SK-N-SH (cell line): ENCODE measurements at places on chromosomes 12 and 14. TPM values are rescaled to one million over a fixed set of nuclear protein-coding genes. Genes with fewer than 3 reads are reported as not detected.

GRCh38 chr14:61673305-61673704 is 22.0 kb upstream of the HIF1A start:
- no peaks in the 10 kb centered on the region for H3K27me3 ChIP-seq
- H3K36me3 ChIP-seq, result no peaks in the 10 kb centered on the region
- H3K27ac ChIP-seq, result no peak overlapping the region
- no peaks in the 10 kb centered on the region for H3K4me1 ChIP-seq
- no peak overlapping the region for H3K4me3 ChIP-seq
- DNase-seq, result no peak

DNA sequence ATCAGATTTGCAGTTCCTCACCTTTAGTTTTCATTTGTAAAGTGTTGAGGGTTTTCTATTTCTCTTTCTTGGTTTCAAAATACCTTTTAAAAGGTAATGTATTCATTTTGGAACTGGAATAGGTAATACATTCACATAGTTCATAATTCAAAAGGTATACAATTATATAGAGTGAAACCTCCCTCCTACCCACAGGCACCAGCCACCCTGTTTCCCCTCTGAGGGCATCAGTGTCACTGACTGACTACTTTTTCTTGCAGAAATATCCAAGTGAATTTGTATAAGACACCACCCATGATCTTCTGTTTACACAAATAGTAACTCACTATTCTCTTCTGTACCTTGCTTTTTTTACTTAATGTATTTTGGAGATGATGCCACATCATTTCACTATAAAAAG is 139.6 kb upstream of the EGLN3 start:
- no peak overlapping the region for H3K4me3 ChIP-seq
- no peaks in the 10 kb centered on the region for H3K4me1 ChIP-seq
- no peak for DNase-seq

DNA sequence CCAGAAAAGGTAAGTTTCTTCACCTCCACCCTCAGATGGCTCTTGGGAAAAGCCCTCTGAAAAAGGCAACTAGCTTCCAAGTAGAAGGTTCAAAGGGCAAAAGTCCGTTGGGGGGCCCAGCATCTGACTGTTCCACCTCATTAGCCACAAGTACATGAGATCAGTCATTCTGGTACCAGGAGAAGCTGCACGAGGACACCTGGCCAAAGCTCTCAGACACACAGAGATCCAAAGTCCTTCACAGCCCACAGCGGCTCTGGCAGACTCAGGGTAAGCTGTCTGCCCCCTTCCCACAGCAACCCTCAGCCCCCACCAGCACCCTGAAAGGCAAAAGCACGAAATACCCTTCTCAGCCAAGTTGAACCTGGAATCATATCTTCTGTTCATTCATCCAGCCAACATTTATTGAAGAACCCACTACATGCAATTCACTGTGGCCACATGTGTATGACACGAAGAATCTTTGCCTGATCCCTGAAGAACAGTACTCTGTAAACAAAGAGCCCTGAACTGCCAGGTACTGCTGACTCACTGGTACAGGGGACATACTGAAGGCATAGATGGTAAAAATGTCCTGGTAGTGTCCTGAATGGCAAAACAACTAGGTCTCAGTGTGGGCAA is 19.0 kb downstream of the SLC7A7 start:
- peaks cover 53% of the 10 kb centered on the region; the same call in 1 of the 2 replicates for H3K27me3 ChIP-seq
- no peak for DNase-seq
- no peaks in the 10 kb centered on the region for H3K36me3 ChIP-seq
- no peak overlapping the region for H3K27ac ChIP-seq
- H3K4me3 ChIP-seq, result no peak overlapping the region
- H3K4me1 ChIP-seq, result no peaks in the 10 kb centered on the region

- H3K4me1 ChIP-seq, result peaks cover 8% of the 10 kb centered on the region; the same call in 1 of the 2 replicates
- no peak overlapping the region for H3K4me3 ChIP-seq
- H3K27me3 ChIP-seq, result no peaks in the 10 kb centered on the region
- H3K36me3 ChIP-seq, result no peaks in the 10 kb centered on the region
- no peak for DNase-seq
- H3K27ac ChIP-seq, result peak overlapping the region; percentile 83; the same call in 1 of the 2 replicates
Measured at GRCh38 chr14:52033101-52033642, 35.7 kb downstream of the NID2 start.

DNA sequence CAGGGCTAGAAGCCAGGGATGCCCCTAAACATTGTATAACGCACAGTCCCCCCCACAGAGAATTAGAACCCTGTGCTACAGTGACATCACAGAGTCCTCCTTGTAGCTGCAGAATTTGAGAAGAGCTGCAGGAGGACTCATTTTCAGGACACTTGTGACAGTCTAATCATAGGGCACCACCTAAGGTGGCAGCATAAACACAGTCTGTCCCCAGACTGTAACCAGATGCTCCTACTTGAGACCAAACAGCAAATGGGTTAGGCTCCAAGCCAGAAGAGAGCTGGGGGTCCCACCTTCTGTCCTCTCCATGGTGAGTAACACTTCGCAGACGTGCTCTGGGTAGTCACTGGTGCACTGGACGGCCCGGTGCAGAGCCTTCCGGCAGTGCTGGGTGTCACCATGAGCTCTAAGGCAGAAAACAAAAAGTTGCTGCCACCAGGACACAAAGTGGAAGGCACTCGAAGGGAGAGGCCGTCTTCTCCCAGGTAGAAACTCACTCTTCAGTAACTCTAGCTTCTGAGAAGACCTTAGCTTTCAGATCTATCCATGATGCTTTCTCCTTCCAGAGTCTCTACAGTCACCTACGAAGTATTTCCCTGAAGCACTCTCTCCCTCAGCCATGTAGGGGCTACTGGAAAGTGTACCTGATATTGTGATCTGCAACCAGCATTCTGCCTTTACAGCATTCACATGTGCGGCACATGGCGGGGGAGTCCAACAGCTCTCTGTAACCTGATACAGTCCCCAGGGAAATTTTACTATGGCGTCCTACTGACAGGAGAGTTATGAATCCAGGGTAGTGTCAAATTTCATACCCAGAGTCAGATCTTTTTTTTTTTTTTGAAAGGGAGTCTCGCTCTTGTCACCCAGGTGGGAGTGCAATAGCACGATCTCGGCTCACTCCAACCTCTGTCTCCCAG is 17.1 kb downstream of the FICD start:
- H3K27ac ChIP-seq, result no peak overlapping the region
- DNase-seq, result no peak
- no peak overlapping the region for H3K4me3 ChIP-seq
- H3K36me3 ChIP-seq, result peaks cover 78% of the 10 kb centered on the region
- H3K27me3 ChIP-seq, result no peaks in the 10 kb centered on the region

GRCh38 chr14:48398675-48399282 is 723.4 kb upstream of the MDGA2 start:
- no peaks in the 10 kb centered on the region for H3K27me3 ChIP-seq
- no peaks in the 10 kb centered on the region for H3K36me3 ChIP-seq
- no peak overlapping the region for H3K27ac ChIP-seq
- no peaks in the 10 kb centered on the region for H3K4me1 ChIP-seq

GRCh38 chr14:95097385-95097784 is 59.9 kb downstream of the DICER1 start:
- H3K4me3 ChIP-seq, result no peak overlapping the region
- H3K27ac ChIP-seq, result peak overlapping the region; percentile 43
- peaks cover 26% of the 10 kb centered on the region for H3K36me3 ChIP-seq
- no peak for DNase-seq

GRCh38 chr12:75694534-75695268 is 183.3 kb upstream of the KRR1 start:
- no peaks in the 10 kb centered on the region for H3K27me3 ChIP-seq
- no peaks in the 10 kb centered on the region for H3K4me1 ChIP-seq
- no peaks in the 10 kb centered on the region for H3K36me3 ChIP-seq
- no peak for DNase-seq

GRCh38 chr14:34498684-34499412 is 36.8 kb upstream of the SPTSSA start:
- DNase-seq, result peak; percentile 45
- no peaks in the 10 kb centered on the region for H3K27me3 ChIP-seq
- H3K4me3 ChIP-seq, result no peak overlapping the region

- H3K36me3 ChIP-seq, result no peaks in the 10 kb centered on the region
- no peaks in the 10 kb centered on the region for H3K4me1 ChIP-seq
- H3K27ac ChIP-seq, result no peak overlapping the region
- no peaks in the 10 kb centered on the region; the same call in 1 of the 2 replicates for H3K27me3 ChIP-seq
- DNase-seq, result no peak
- no peak overlapping the region for H3K4me3 ChIP-seq
Measured at GRCh38 chr12:22759769-22760674, 135.1 kb downstream of the ETNK1 start.

PLD4 gene
- 0.02 TPM in 2 replicates for polyA plus RNA-seq

OR4K13 gene
- not detected in 2 replicates for polyA plus RNA-seq

LHX5 gene
- not detected in 2 replicates for polyA plus RNA-seq

CLMN gene
- 1.4 TPM in 2 replicates for polyA plus RNA-seq

KCNJ8 gene
- 0.15 and 0.37 TPM in 2 replicates for polyA plus RNA-seq

NFATC4 gene
- 24.9 and 25.3 TPM in 2 replicates for polyA plus RNA-seq
